Upper lobe of left lung (tissue), 6 donors: ENCODE measurements at places on chromosomes 6 and 20.

- no peak for DNase-seq
- H3K4me1 ChIP-seq, result no peaks in the 10 kb centered on the region
- no peak overlapping the region for H3K4me3 ChIP-seq
These were observed 143.5 kb downstream of the TPBG start for GRCh38 chr6:82507112-82507511.

DNA sequence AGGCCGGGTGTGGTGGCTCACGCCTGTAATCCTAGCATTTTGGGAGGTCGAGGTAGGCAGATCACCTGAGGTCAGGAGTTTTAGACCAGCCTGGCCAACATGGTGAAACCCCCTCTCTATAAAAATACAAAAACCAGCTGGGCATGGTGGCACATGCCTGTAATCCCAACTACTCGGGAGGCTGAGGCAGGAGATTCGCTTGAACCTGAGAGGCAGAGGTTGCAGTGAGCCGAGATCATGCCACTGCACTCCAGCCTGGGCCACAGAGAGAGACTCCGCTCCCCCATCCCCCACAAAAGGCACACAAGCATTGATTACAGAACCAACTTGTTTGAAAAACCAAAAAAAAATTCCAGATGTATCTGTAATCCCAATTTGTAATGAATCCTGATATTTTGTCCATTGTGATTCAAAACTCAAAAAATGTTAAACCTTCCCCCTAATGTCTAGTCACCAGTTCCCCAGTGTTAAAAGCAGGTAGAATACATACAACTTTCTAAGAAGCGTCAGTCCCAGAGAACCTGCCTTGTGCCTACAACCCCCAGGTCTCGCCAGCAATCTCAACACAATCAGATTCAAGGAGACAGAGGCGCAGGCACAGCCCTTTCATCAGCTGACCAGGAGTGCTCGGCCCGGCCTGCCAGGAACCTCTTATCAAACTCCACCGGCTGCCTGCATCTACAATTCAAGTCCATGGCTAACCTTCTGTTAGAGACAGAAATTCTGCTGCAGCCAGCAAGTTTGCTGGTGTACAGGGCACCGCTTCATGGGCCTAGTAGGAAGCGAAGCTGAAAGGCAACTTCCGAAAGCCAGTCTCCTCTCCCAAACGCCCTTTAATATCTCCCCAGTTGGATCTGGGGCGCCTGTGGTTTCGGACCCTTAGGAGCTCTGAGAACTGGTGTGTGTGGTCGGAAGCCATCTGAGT is 2.1 kb downstream of the EZR start:
- DNase-seq, result peak; percentile 84
- no peaks in the 10 kb centered on the region for H3K27me3 ChIP-seq
- peaks cover 41% of the 10 kb centered on the region for H3K4me1 ChIP-seq
- peak overlapping the region; percentile 98 for H3K27ac ChIP-seq

- H3K4me1 ChIP-seq, result no peaks in the 10 kb centered on the region
- H3K4me3 ChIP-seq, result no peak overlapping the region
- no peaks in the 10 kb centered on the region for H3K27me3 ChIP-seq
- no peak overlapping the region for H3K27ac ChIP-seq
- DNase-seq, result no peak
These were observed 34.3 kb upstream of the LAMP5 start for GRCh38 chr20:9480066-9480465.

GRCh38 chr6:52393780-52394179 is 26.4 kb upstream of the EFHC1 start:
- no peak overlapping the region for H3K4me3 ChIP-seq
- H3K27me3 ChIP-seq, result no peaks in the 10 kb centered on the region
- DNase-seq, result no peak
- H3K27ac ChIP-seq, result no peak overlapping the region
- H3K36me3 ChIP-seq, result no peaks in the 10 kb centered on the region
- H3K4me1 ChIP-seq, result peaks cover 15% of the 10 kb centered on the region

- H3K27me3 ChIP-seq, result no peaks in the 10 kb centered on the region
- H3K36me3 ChIP-seq, result no peaks in the 10 kb centered on the region
- no peaks in the 10 kb centered on the region for H3K4me1 ChIP-seq
- H3K4me3 ChIP-seq, result no peak overlapping the region
- DNase-seq, result no peak
These were observed 508.1 kb upstream of the MAP3K7 start for GRCh38 chr6:91094806-91095475.

DNA sequence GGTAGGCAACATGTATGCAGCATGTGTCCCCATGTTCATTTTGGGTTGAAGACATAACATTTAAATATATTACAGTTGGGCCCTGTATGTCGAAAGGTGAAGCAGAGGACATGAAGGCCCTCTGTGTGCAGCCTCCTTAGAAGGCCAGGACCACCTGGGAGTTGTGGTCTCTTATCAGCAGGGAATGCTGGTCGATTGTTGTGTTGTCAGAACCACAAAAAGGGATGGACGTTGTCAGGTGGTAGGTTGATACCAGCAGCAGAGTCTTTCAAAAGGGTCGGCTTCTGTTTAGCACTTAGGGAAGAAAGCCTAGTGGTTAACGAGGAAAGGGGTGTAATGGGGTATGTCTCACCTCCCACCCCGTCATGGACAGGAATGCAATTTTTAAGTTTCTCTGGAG is 67.3 kb upstream of the SLC22A1 start:
- peaks cover 16% of the 10 kb centered on the region for H3K4me1 ChIP-seq
- H3K4me3 ChIP-seq, result no peak overlapping the region
- H3K27me3 ChIP-seq, result no peaks in the 10 kb centered on the region
- H3K36me3 ChIP-seq, result peaks cover 100% of the 10 kb centered on the region
- no peak overlapping the region for H3K27ac ChIP-seq

DNA sequence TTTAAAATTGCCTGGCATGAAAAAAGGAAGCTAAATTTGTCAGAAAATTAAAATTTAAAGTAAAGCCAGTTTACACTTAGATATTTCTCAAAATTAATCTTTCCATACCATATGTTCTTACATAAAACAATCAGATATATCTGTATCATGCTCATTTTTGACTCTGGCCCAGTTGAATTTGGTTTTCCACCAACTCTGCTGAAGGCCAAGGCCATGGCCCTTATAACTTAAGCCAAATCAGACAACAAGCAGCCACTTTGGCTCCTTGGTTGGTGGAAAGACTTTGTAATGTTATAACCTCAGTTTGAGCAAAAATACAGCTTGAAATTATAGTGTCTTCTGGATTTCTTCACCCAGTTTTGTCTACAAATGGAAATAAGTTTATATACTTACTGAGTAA is 97.3 kb downstream of the CENPW start:
- H3K27ac ChIP-seq, result no peak overlapping the region

- no peaks in the 10 kb centered on the region for H3K27me3 ChIP-seq
- H3K36me3 ChIP-seq, result no peaks in the 10 kb centered on the region
- H3K27ac ChIP-seq, result peak overlapping the region; percentile 69
- no peak overlapping the region for H3K4me3 ChIP-seq
- peaks cover 67% of the 10 kb centered on the region for H3K4me1 ChIP-seq
- peak; percentile 37 for DNase-seq
These were observed 5.6 kb upstream of the RPS21 start for GRCh38 chr20:62381202-62381797.
